Fibroblast of mammary gland (primary cell): ENCODE measurements at places on chromosomes 11 and 22.
A peak's percentile ranks its signal among the peaks of the same experiment; 100 is the strongest.

GRCh38 chr22:19708321-19709011 lies 5.8 kb upstream of the SEPTIN5 start:
- DNase-seq: no peak

GRCh38 chr11:10302744-10303557 lies 1.9 kb upstream of the ADM start:
- DNase-seq: peak; percentile 67

DNA sequence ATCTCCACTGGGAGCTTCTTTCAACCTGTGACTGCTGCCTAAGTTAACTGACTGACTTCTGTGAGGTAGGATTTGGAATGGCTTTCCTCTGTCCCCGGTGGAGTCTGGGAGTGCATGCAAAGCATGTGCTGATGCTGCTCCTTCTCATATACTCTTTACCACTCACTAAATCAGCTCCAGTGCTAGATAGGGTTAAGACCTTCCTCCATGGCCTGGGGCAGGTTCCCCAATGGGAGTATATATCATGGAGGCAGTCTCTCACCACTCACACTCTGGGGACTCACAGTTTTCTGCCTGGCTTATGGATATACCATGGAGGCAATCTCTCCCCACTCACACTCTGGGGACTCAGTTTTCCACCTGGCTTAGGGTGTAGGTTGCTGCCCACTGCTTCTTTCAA lies 10.1 kb upstream of the FANCF start:
- no peak for DNase-seq

DNA sequence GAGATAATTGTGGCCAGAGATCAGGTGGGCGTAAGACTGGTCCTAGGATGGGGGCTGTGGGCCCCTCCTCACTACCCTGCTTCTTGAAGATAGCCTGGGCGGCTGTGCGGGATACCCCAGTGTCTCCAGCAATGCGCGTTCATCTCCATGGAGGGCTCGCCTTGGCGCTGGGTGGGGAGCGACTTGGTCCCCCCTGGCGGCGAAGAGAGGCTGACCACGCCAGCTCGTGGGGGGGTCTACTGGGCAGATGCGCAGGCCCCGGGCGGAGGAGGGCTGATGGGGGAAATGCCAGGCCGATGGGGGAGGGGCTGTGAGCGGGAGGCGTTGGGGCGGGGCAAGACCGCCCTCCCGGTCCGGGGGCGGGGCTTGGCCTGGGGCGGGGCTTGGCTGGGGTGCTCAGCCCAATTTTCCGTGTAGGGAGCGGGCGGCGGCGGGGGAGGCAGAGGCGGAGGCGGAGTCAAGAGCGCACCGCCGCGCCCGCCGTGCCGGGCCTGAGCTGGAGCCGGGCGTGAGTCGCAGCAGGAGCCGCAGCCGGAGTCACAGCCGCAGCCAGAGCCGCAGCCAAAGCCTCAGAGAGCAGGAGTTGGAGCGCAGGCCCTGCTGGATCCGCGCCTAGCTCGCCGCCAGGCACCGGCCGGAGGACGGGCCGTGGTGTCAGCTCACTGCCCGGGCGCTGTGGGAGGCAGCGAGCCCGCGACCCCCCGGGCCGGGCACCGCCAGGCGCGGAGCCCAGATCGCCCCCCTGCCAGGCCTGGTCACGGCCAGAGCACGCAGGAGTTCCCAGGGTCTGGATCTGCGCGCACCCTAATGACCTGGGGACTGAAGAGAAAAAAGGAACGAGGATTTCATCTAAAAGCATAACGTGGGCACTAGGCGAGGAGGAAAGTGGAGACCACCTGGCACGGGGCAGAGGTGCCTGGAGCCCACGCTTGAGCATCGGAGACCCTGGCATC lies at the start of gene SLC35E4:
SLC35E4 (plus strand) TSS at position 509 of the 953 bp plus-strand sequence. CDS start 670 bp downstream, outside the sequence.
- peak; percentile 86 for DNase-seq

DNA sequence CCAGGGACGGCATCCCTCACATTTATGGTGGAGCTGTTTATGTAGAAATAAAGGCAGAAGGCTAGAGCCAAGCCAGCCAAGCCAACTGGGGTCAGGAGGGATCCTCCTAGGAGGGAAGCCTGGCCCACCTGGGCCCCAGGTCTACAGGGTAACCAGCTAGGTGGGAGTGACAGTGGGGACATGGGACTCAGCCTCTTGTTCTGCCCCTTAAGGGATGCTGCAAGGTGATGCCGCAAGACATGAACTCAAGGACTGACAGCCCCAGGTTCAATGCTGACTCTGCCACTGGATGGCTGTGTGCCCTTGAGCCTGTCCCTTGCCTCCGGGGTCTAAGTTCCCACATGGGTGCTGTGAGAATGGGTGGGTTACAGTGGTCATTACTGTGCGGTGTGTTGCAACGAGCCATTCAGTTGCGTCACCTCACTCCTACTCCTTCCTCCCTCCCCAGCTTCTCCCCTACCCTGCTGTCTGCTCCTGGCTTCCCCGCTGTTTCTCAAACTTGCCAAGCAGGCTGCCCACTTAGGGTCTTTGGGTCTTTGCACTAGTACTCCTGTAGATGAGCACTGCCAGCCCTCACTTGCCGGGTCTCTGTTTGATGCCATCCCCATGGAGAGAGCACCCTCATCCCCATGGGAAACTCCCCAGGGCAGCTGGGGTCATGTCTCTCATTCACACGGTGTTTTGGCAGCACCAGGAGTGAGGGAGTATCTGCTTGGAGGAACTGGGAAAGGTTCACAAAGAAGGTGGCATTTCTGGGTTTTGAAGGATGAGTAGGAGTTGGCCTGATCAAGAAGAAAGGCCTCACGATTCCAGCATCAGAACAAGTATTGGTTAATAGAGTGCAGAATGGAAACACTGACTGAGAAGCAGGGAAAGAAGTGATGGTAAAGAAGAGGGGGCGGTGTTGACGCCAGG lies 43.0 kb upstream of the RTL6 start:
- DNase-seq: peak; percentile 38

- no peak for DNase-seq
These were observed 17.6 kb upstream of the TOLLIP start for GRCh38 chr11:1327064-1327460.
